Activated CD8-positive, alpha-beta memory T cell treated with anti-CD3 and anti-CD28 coated beads, Interleukin-2, amount 10 ng/mL, durations not matched to agents 7 days and 5 days (primary cell): ENCODE measurements at places on chromosomes 16 and 17. TPM values are rescaled to one million over a fixed set of nuclear protein-coding genes. Genes with fewer than 3 reads are reported as not detected.

Gene CTRB2
- total RNA-seq: not detected

Gene PRDM7
- total RNA-seq: not detected

Gene SCGB1C2
- total RNA-seq: not detected

Gene SP2
- total RNA-seq: 22.9 TPM

Gene CRISPLD2
- total RNA-seq: not detected

Gene TEKT5
- not detected for total RNA-seq

Gene SPNS3
- total RNA-seq: 39.1 TPM

Gene C17orf100
- 1.1 TPM for total RNA-seq

Gene EVPLL
- not detected for total RNA-seq

Gene NOXO1
- total RNA-seq: 0.26 TPM

Gene CCDC200
- not detected for total RNA-seq

Gene KRTAP4-3
- not detected for total RNA-seq

Gene PYY
- total RNA-seq: not detected

Gene FSCN2
- 0.56 TPM for total RNA-seq

Gene CLEC19A
- not detected for total RNA-seq

Gene GNAO1
- total RNA-seq: 1.5 TPM

Gene CSH1
- not detected for total RNA-seq

Gene PIK3R5
- total RNA-seq: 51.2 TPM

Gene G6PC1
- total RNA-seq: not detected

Gene CASKIN2
- total RNA-seq: 4.5 TPM

Gene SPATA32
- 0.49 TPM for total RNA-seq

Gene RAC3
- 6.4 TPM for total RNA-seq

Gene ABCC11
- total RNA-seq: not detected

Gene DCXR
- 124 TPM for total RNA-seq

Gene KCNJ16
- not detected for total RNA-seq

Gene ACADVL
- 423 TPM for total RNA-seq

Gene TEKT3
- not detected for total RNA-seq

Gene NETO2
- 19.8 TPM for total RNA-seq
